NCI-H2227 treated with DMSO at 0.1 percent for 48 hours (cell line): ENCODE measurements at places on chromosomes 16 and 17.

- no peak for DNase-seq
Measured at GRCh38 chr17:59347975-59348391, 16.5 kb downstream of the YPEL2 start.

DNA sequence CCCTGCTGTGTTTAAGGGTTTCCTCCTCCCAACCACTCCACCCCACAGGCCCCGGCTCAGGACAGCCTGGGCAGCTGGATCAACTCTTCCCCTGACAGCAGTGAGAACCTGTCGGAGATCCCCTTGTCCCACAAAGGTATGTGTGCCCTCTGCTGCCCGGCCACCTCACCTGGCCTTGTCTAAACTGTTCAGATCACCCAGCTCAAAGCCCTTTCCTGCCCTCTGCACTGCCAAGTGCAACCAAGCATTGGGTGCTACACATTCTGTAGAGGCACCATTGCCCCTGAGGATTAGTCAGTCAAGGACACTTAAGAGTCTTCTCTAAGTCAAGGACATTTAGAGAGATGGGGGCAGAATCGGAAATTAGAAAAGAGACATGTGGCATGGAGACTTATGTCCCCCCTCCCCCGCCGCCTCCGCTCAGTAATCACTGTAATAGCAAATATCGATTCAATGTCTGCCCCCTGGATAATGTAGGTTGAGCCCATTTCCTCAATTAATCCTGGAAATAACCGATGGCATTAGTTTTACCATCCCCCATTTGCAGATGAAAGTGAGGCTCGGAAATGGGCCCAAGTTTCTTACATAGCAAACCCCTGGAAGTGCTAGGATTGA, 8.1 kb downstream of the BTBD17 start:
- no peak for DNase-seq

DNA sequence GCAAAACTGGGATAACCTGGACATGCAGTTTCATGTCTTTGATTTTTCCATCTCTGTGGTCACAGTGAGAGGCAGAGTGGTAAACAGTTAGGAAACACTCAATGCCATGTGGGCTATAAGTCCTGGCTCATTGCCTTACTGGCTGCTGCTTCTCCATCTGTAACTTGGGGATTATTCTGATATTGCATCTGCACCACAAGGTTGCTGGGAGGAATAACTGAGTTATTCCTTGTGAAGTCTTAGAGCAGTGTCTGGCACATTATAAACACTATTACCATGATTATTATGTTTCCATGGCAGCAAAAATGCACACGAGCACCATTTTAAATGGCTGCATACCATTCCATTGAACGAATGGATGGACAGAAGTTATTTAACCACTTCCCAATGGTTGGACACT, 111.7 kb upstream of the CDH5 start:
- no peak for DNase-seq

DNA sequence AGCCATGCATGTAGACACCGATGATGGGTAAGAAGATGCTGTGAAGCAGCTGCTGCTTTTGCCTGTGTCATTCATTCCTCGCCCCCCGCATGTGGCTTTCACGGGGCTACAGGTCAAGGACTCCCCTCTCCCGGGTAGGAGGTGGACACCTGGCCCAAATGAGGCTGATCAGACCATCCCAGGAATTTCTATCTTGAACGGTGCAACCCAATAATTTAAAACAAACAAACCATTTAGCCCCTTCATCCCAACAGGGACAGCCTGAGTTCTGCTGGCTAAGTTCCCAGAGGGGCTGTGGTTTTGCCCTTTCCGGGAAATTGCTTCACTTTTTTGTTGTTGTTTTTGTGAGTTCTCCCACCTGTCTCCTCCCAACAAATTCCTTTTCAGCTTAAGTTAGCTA, 137.7 kb upstream of the CDH5 start:
- no peak for DNase-seq

- DNase-seq = no peak
Measured at GRCh38 chr17:57536289-57536688, 208.8 kb downstream of the CCDC182 start.

DNA sequence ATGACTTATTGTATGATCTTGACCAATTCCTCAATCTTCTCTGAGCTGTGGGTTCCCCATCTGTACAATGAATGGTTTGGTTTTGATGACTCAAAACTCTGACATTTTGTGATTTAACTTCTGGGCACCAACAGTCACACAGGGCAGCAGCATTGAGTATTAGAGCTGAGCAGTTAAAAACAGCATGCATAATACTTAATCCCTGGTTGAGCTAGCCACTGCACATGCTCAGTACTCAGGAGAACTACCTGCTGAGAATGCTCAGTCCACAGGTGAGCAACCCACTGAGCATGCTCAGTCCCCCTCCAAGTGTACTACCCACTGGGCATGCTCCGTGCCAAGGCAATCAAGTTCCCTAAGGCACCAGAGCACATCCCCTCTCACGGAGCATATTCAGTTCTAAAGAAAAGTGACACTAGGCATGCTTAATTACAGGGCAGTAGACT, 68.7 kb downstream of the AIPL1 start:
- no peak for DNase-seq

- DNase-seq = no peak
Measured at GRCh38 chr16:80875616-80876015, 71.2 kb upstream of the CDYL2 start.

- DNase-seq = no peak
Measured at GRCh38 chr16:77404775-77405174, 30.1 kb downstream of the ADAMTS18 start.

DNA sequence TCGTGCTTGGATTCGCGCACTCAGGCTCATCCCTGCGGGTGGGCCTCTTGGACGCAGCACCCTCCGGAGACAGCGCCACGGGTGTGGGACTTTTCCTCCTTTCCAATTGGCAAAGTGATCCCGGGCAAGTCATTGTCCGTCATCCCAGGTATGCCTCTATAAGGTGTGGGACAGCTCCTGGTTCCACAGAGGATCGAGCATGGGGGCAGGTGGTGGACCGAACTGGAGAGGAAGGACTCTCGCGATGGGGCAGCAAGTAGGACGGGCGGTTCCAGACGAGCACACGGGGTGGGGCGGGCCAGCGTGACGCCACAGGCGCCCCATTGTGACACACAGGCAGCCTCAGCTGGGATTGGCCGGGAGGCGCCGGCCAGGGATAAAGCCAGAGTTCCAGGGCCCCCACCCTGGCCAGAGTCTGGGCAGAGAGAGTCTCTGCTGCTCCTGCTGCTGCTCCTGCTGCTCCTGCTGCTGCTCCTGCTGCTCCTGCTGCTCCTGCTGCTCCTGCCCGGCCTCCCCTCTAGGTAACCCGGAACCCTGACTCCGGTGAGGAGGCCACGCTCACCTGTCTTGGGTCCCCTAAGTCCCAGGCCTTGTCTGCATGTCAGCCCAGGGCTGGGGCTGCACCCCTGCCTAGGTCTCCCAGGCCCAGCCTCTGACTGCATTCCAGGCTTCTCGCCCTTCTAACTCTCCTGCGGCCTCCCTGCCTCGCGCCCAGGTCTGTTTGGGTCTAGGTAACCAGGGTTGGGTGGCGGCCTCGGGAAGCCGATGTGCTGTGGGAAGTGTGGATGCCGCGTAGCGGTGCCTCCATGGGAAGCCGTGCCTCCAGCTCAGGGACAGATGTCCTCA, 38.5 kb upstream of the SLC47A1 start:
- DNase-seq = no peak

DNA sequence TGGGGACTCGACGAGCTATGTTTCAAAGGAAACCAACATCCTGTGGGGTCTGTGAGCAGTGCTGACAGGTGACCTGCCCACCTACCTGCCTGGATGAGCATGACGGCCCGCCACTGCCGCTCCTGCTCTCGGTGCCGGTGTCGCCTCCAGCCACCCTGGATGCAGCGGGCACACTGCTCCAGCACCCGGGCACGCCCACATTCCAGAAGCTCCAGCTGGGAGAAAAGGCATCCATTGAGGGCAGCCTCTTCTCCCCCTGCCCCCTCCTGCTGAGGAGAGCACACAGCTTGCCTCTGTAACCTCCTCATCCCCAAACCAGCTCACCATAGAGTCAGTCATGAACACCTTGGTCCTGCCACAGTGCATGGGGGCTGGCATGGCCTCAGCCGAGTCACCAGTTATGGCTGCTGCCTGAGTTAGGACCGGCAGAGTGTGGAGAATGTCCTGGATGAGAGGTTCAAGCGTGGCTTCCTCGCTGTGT, 14.3 kb downstream of the ZNHIT3 start:
- no peak for DNase-seq

DNA sequence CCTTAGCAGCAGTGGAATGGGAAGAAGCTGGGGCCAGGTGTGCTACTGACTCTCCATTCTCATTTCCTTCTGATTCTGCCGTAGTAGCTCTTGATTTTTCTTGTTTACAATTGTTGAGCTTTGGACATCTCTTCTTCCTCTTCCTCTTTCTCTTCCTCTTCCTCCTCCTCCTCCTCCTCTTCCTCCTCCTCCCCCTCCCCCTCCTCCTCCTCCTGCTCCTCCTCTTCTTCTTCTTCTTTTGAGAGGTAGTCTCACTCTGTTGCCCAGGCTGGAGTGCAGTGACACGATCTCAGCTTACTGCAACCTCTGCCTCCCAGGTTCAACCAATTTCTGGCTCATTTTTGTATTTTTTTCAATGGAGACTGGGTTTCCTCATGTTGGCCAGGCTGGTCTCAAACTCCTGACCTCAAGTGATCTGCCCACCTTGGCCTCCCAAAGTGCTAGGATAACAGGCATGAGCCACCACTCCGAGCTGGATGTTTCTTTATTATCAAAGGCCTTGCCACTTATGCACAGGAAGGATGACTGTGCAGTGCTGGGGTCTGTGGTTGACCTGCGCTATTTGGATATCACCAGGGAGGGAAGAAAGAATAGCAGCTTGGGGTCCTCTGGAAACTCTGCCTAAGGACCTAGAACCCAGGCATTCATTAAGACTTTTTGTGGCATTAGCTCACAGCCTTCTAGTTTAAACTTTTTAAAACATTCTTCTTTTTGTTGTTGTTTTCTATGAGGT, 127.8 kb upstream of the KCNJ16 start:
- DNase-seq = no peak

DNA sequence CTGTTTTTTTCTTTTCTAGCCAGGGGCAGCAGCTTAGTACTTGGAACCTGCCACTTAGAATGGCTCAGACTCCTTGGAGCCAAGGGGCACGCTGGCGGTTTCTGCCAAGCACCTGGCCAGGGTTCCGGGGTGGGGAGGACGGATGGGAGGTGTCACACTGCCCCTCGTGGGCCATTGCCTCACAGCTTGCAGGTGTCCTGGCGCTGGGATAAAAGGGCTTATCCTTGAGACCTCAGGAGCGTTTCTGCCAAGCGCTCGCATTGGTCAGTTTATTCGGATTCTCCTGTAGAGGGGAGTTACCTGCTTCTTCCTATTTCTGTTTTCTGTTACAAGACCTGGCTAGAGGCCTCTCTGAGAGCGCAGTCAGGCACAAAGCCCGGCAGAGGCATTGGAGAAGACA, 234.6 kb downstream of the MSI2 start:
- no peak for DNase-seq

- no peak for DNase-seq
Measured at GRCh38 chr16:57473176-57473840, 10.8 kb downstream of the POLR2C start.

- DNase-seq = no peak
Measured at GRCh38 chr17:52027081-52027480, 131.4 kb downstream of the CA10 start.

DNA sequence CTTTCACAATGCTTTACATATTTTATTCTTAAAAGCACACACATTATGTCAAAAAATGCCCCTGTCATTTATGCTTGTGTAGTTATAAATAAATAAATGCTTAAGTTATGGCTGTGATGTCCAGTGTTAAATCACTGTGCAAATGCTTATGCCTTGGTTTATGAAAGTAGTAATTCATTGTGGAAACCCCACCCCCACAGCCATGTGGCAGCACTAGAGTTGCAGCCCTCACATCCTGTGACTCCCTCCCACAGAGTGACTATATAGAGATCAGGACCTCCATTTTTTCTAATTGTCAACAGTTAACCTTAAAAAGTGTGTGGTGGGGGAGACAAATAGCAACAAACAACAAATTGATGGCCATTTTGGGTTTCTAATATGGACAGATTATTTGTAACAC, 2.4 kb downstream of the SKAP1 start:
- no peak for DNase-seq

GRCh38 chr16:16004314-16004749, 54.9 kb downstream of the ABCC1 start:
- no peak for DNase-seq

DNA sequence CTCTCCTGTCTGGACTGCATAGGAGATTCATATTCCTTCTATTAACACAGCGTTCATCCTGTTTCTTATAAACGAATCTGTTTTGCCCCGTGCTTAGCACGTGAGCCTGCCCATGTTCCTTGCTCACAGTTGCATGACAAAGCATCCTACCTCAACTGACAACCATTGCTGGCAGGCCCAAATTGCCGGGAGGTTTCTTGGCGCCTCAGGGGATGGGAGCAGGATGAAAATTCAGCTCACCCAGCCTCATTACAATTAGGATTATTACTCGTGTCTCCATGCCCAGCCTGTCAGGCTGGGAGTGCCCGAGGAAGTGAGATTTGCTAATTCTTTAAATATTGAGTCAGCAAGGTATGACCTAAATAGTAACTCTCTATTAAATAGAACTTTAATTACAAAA, 36.7 kb upstream of the HELZ start:
- no peak for DNase-seq

- DNase-seq = no peak
Measured at GRCh38 chr16:88415713-88416323, 33.1 kb downstream of the ZNF469 start.

DNA sequence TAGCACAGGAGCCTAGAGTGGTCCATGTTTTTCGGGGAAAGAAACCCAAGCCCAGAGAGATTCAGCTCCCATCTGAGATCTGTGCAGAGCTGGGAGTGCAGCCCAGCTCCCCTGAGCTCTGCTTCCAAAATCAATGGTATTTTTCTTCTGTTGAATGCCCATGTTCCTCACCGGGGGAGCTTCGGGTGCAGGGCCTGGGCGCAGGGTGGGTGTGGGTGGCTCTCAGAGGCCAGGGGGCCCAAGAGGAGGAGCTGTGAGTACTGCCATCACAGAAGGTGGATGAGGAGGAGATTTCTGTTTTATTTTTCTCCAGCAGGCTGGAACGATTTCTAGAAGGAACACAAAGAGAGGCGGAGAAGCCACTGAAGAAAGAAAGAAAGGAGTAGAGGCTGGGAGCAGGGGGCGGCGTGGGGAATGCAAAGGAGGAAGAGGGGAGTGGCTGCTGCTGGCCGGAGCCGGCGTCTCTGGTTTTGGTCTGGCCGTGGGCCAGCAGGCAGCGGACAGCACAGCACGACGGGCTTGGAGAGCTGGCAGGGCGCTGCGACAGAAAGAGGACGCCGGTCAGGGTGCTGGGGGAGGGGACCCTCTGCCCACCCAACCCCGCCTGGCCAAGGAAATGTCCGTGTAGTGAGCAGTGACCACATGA, 76.2 kb upstream of the KSR1 start:
- DNase-seq = peak; percentile 17

GRCh38 chr16:77574867-77575624, 140.2 kb upstream of the ADAMTS18 start:
- no peak for DNase-seq

DNA sequence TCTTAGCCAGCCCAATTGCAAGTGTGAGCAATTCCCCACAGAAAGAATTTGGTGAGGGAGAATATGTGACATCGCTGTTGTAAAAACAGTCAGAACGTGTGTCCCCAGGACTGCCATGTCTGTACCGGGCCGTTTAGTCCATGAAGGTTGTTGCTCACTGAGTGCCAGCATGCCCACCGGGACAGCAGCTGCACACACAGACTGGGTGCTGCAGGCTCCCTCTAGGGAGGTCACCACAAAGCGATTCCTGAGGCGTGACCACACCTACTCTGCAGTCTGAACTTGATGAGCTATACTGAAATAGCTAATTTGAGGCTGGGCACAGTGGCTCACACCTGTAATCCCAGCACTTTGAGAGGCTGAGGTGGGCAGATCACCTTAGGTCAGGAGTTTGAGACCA, 44.1 kb upstream of the ADORA2B start:
- no peak for DNase-seq

- no peak for DNase-seq
Measured at GRCh38 chr16:50457979-50458491, 89.2 kb upstream of the BRD7 start.
